ENCODE measurements at places on chromosomes 13 and 19.

- no peak for DNase-seq
Observed at GRCh38 chr13:98584668-98585397, 7.9 kb upstream of the STK24 start.

DNA sequence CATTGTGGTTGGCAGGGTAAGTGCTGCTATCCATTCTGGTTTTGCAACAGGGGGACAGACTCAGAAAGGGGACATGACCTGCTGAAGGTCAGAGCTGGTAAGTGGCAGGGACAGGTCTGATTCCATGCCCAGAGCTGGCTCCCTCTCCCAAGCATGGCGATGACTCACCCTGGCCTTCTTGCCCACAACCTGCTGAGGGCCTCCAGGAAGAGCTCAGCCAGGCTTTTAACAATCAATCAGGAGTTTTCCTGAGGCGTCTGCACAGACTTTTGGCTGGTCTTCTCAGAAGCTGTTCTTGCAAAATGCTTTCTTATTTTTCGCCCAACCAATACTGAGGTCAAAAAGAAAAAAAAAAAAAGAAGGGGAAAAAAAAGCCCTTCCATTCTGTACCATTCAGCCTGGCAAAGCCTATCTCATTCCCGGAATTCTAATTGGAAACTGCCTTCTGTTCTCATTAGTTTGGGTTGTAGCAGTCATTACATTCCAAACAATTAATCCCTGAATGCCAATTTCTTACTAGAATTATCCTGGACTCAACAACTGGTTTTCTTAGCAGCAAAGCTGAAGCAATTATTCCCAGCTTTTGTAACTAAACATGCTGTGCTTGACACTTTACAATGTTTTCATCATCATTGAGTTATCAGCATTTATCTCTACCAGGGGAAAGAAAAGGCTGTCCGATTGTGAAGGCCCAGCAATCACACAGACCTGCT lies 17.7 kb downstream of the SIAH3 start:
- DNase-seq = no peak

- DNase-seq = no peak
Observed at GRCh38 chr13:24203811-24204210, 43.3 kb downstream of the SPATA13 start.

DNA sequence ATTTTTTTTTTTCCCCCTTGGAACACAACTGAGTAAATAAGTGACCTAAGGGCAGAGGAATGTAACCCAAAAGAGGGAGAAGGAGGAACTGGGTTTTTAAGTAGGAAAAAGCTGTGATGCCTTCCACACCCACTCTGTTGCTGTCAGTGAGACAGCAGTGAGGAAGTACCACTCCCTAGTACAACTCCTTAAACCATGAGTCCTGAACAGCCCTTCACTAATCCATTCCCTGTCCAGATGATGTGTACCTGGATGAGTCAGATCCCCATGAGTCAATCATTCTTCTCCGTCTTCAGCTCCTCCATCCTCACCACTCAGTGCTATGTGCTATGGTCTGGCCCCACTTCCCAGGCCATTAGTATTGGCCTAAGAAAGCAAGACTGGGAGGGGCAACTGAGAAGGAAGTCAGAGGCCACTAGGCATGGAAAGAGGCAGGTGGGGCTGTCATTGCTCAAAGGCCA lies 12.9 kb upstream of the CXCL17 start:
- no peak for DNase-seq

GRCh38 chr19:35557539-35558399 lies 5.7 kb downstream of the ATP4A start:
- no peak for DNase-seq

DNA sequence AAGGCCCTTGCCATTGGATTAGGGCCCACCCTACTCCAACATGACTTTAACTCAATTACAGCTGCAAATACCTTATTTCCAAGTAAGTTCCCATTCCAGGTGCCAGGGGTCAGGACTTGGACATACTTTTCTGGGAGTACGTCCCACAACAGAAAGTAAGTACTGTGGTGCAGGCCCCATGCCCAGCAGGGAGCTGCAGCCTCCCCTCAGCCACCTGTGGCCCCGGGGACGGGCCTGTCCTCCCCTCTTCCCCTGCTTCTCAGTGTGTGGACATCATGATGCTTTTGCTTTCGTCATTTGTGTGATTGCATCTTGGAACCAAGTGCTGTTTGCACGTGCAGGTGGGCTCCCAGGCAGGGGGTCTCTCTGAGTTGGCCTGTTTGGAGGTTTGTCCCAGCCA lies 31.9 kb downstream of the CRTC1 start:
- no peak for DNase-seq

GRCh38 chr19:19662344-19662743 lies 1.1 kb downstream of the ATP13A1 start:
- DNase-seq = no peak

DNA sequence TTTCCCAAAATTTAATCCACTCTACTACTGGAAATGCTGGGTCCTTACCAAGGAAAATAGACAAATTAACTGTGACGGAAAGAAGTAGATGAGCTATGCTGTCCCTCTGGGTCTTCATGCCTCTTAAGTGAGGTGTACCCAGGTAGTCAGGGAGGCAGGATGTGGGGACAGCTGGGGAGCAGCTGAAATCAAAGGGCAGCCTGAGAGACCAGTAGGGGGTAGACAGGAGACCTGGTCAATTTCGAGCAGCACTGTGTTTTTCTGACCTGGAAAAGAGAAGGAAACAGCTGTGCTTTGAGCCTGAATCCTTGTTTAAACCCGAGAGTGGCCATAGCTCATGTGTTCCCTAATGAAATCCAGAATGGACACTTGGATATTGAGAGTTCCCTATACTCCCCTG lies 587.3 kb downstream of the EFNB2 start:
- DNase-seq = no peak

- DNase-seq = no peak
Observed at GRCh38 chr19:49193822-49194394, 36.3 kb downstream of the TRPM4 start.

DNA sequence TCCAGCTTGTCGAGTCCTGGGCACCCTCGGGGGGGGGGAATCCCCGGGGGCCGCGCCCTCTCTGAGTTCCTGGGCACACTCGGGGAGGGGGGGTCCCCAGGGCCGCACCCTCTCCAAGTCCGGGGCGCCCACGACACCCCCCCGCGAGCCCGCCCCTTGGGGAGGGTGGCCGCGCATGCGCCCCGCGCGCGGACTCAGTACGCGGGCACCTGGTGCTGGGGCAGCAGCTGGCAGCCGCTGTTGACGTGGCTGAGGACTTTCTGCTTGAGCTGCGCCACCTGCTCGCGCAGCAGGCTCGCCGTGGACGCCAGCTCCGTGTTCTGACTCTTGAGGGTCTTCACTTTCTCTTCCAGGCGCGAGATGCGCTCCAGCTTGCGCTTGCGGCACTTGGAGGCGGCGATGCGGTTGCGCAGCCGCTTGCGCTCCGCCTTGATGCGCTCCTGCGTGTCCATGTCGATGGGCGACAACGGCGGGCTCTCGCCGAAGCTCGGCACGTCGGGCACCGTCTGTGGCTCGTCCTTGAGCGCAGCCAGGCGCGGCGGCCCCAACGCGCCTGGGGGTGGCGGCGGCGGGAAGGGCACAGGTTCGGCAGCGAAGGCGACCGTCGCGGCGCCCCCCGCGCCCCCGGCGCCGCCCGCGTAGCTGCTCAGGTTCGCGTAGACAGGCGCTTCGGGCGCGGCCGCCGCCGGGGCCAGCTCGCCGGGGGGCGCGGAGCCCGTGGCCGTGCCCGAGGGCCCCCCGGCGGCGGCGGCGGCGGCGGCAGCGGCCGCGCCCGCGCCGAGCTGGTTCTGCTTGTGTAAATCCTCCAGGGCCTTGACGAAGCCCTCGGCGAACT lies 958 bp downstream of the JUND start:
- DNase-seq = peak; percentile 83

- DNase-seq = no peak
Observed at GRCh38 chr19:10295305-10295846, 5.6 kb downstream of the ICAM5 start.

DNA sequence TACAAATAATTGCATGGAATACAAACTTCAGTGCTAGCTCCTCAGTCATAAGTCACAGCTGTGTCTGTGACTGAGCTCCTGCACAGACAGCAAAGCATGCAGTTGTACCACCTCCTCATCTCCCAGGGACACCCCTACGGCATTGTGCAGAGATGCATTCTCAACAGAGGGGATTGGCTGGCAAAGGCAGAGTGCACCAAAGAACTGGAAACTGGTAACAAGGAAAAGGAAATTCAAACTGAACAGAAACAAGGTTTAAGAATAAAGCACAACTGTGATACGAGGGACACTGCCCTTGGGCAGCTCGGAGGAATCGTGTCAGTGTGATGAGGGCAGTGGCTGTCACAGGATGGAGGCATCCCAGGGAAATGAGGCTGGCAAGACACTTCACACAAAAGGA lies 126.1 kb upstream of the SOX1 start:
- no peak for DNase-seq

- no peak for DNase-seq
Observed at GRCh38 chr13:32314271-32315237, 609 bp downstream of the ZAR1L start.

DNA sequence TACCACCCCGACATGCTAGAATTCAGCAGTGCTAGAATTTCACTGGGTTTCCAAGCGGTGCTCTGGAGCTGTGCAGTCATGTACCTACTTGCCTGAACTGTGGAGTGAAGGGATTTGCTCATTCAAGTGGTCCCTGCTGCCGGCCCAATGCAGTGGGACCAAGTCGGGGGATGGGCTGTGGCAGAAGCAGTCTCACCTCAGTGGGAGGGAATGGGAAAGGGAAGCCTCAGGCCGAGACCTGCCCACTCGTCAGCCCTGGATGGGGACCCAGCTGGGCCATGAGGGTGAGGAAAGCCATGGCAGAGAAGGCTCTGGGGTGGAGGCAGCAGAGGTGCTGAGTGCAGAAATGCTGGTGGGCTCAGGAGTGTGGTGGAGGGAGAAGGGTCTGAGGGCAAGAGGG lies 14.9 kb downstream of the KLHL26 start:
- DNase-seq = no peak

DNA sequence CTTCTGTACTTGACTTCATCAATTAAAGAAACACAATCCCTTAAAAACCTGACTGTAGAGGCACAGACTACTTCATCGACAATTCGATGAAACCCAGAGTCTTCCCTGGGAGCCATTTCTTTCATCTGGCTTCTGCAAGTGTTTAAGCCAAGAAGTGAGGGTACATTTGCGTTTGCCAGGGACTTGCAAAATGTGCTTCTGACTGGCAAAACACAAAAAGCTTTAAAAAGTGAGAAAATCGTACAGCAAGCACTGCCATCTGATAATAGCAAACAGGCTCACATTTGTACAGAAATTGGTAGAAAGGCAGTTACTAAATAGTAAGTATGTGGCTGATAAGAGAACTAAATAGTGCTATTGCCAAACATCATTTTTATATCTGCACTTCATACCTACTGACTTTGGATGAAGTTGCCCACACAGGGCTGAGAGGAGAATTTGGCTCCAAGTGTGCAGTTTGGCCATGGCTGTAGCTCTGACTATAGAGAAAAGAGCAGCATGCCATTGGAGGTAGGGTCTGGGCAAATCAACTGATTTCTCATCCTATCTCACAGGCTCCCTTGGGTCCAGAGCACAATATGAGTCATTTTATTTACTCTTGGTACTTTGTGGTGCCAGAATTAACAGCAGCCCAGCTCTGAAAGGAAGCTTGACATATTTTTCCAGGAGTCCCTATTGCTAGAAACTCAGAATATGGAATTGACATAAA lies 358.1 kb downstream of the OXGR1 start:
- DNase-seq = no peak

DNA sequence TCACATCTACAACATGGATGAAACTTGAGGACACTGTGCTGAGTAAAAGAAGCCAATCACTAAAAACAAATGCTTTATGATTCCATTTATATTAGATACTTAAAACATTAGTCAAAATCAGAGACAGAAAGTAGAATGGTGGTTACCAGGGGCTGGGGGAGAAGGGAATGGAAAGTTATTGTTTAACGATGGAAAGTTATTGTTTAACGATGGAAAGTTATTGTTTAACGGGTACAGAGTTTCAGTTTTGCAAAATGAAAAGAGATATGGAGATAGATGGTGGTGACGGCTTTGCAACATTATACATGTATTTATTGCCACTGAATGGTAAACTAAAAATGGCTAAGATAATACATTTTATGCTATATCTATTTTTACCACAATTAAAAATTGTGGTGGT lies 160.6 kb downstream of the TUBA3C start:
- DNase-seq = no peak

DNA sequence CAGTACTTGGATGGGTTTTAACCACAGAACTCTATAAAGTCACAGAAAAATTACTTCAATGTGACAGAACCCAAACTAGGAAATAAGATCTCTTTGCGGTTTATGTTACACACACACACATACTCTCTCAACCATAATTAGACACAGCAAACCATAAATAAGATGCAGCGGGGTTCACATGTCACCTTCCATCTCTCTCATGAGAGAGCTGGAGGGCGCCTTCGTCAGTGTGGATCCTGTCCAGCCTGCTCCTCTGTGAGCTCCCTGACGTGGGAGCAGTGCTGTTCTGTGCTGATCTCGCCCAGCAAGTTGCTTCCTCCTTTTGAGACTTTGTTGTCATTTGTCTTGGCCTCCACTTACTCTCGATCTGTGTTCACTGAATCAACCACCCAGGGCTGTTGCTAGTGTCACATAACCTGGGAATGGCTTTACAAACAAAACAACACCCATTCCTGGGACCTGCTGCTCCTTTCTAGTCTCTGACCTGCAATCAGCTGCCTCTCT lies 204.9 kb upstream of the KL start:
- DNase-seq = peak; percentile 10

DNA sequence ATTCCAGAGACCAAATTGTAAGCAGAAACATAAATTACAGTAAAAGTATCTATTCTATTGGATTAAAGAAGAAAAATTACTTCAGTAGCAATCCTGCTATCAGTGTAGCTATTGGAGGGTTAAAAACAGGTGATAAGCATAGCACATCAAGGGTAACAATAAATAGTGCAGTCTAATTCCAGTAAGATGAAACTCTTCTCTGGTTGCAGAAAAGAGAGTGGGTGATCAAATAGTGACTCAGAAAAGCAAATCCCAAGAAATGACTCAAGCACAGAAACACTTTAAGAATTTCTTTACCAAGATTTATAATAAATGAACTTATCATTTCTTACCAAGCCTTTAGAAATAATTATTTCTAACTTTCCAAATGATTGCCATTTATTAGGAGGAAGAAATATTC lies 135.7 kb downstream of the LMO7 start:
- no peak for DNase-seq

DNA sequence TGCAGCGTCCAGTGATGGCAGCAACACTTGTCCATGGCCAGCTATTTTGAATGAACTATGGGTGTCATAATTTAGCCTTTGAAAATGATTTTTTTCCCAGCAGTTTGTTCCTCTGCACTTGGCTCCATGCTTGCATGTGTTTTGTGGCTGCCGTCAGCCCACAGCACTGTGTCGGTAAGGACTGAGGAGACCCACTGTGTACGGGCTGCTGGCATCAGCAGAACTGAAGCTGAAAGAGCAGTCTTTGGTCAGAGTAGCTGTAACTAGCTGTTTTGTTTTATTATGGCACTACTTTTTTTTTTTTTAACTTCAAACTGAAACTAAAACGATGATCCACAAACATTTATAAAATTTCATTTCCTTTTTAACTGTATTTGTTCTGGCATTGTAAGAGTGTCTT lies 50.3 kb upstream of the TEX29 start:
- DNase-seq = no peak

- DNase-seq = no peak
Observed at GRCh38 chr19:32154418-32154817, 191.0 kb upstream of the ZNF507 start.
